Right ventricle myocardium inferior (tissue), 1 donor: ENCODE measurements at places on chromosomes 16 and 17. TPM values are rescaled to one million over a fixed set of nuclear protein-coding genes. Genes with fewer than 3 reads are reported as not detected.

GIT1 gene
- 33.0 TPM for total RNA-seq

DDX5 gene
- 321 TPM for total RNA-seq

ZG16B gene
- 0.35 TPM for total RNA-seq

SNRNP25 gene
- 80.7 TPM for total RNA-seq

LPO gene
- total RNA-seq: not detected

AKAP1 gene
- total RNA-seq: 226 TPM

SRL gene
- total RNA-seq: 419 TPM

NPIPB12 gene
- 15.0 TPM for total RNA-seq

KCTD19 gene
- not detected for total RNA-seq

ETV4 gene
- 0.41 TPM for total RNA-seq

C17orf67 gene
- total RNA-seq: 1.1 TPM

SLC38A7 gene
- total RNA-seq: 32.7 TPM

EIF3C gene
- 357 TPM for total RNA-seq
